Myocyte (in vitro differentiated cells): ENCODE measurements at places on chromosomes 2 and 18. TPM values are rescaled to one million over a fixed set of nuclear protein-coding genes. Genes with fewer than 3 reads are reported as not detected.

WDR33 gene
- total RNA-seq, result 22.9 and 28.8 TPM in 2 replicates

PAX3 gene
- 2.2 and 2.7 TPM in 2 replicates for total RNA-seq

EVX2 gene
- total RNA-seq, result not detected in 2 replicates

PCARE gene
- 0.31 and 0.32 TPM in 2 replicates for total RNA-seq

KRTCAP3 gene
- not detected in 2 replicates for total RNA-seq

TACR1 gene
- total RNA-seq, result not detected in 2 replicates

VWC2L gene
- not detected in 2 replicates for total RNA-seq

COL6A3 gene
- total RNA-seq, result 9.0 and 9.1 TPM in 2 replicates

RUFY4 gene
- 0.08 TPM in 1 of 2 replicates, not detected in the other for total RNA-seq

ALLC gene
- total RNA-seq, result not detected in 2 replicates

TRIM43B gene
- not detected in 2 replicates for total RNA-seq

DNA sequence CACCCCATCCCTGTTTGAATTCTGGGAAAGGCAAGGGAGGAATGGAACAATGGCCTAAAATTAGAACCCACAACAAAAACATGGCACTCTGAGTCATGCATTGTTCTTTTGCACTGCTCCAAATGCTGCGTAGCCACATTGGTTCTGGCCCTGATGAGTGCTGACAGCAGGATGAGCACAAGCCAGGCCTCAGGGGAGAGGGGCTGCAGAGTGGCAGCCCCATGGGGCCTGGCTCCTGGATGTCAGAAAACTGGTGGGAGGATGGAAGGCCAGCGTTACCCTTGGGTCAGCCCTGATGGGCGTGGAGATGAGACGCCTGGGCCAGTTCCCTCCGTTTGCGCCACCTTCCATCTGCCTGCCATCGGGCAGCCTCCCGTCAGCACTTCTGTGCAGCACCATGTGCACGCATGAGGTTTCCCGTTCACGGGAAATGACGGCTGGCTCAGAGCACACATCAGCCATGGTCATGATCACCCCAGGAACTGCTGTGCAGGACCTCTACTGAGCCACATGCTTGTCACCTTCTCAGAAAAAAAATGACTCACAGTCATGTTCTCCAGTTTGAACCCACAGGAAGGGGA is 65.6 kb downstream of the CYP26B1 start:
- DNase-seq, result peak; percentile 67

DNA sequence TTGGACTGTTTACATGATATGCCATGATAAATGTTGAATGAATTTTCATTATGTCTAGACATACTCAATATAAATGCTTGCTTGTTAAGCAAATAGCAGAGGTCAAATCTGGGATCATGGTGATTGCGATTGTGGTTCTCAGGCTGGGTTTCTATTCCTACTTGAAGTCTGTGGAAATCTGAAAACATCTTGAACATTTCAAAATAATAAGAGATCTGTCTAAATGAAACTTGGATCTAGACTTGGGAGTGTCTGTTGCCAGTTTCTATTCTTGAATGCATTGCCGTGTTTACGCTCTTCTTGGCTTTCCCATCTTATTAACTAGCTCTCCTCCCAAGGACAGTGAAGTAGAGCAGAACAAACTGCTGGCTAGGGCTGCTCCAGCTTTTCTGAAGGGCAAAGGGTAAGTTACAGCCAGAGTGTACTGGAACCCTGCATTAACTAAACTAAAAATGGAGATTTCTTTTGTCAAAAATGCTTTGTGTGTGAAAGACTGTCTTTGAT is 127.7 kb downstream of the DTNA start:
- DNase-seq, result no peak

- DNase-seq, result no peak
Measured at GRCh38 chr2:112152476-112153178, 14.4 kb downstream of the FBLN7 start.

GRCh38 chr2:233353769-233354499 is at the start of gene DGKD:
Gene DGKD, plus strand, starts transcription at chr2:233354494. Its CDS starts 25 bp downstream, at chr2:233354519.
- DNase-seq, result peak; percentile 59

DNA sequence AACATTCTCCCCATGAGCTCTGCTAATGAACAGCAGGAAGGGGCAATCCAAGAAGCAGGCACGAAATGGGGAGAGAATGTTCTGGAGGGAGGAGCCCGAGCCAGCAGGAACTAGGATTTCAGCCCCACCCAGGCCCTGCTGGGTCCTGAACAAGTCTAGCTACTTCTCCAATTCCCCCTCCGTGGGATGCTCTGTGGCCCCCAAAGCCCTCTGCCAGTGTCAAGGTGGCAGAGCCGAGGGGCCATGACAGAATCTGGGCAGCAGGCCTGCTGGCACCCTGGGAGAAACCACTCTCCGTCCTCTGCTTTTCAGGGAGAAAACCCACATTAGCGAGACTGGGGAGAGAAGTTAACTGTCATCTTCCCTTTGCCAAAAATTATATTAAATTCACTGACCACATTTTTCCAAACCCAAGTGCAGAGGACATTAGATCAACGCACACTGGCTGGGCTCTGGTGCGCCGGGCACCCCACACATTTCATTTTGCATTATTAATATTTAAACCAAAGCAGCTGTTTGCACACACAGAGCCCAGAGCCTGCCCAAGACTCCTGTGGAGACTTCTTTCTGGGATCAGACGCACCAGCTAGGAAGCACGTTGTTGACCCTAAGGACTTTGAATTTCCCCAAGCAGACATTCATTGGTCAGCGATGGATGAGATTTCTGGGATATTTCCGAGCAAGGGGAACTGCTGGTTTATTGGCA is 80.2 kb upstream of the PKDCC start:
- DNase-seq, result no peak

- DNase-seq, result no peak
Measured at GRCh38 chr18:78309924-78310323, 669.7 kb upstream of the SALL3 start.

GRCh38 chr2:85550486-85550885 is 10.8 kb downstream of the GGCX start:
- no peak for DNase-seq

DNA sequence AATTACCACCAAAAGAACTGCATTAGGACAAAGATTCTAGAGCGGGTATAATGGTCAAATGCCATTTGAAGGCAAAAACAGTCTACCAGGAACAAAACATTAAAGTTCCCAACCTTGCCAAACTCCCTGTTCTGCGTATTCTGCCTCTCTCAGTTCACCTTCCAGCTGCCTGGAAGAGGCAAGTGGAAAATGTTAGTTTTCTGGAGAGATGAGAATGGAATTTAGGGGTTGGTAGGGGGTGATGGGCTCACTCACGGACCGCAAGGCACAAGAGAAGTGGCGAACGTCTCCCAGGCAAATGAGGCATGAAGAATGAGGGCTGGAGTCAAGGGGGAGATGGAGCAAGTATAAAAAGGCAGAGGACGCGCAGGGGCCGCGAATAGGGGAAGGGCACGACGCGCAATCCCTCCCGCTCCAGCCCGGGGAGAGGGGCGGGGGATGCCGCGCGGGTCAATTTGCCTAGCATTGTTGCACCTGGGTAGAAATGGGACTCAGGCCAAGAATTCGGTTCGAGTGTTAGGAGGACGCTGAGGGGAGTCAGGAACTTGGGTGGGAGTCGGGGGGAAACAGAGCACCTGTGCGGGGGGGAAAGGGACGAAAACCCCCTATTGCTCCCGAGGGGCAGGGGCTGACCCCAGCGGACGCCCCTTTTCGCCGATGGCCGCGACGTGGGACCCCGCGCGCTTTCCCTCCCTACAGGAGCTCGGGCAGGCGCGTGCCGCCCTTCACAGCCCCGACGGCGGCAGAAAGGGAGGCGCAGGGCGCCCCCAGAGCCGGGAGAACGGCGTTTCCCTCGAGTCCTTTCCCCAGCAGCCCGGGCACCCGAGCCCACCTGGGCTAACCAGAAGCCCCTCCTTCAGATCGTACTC is 573 bp downstream of the PAIP2B start:
- no peak for DNase-seq

DNA sequence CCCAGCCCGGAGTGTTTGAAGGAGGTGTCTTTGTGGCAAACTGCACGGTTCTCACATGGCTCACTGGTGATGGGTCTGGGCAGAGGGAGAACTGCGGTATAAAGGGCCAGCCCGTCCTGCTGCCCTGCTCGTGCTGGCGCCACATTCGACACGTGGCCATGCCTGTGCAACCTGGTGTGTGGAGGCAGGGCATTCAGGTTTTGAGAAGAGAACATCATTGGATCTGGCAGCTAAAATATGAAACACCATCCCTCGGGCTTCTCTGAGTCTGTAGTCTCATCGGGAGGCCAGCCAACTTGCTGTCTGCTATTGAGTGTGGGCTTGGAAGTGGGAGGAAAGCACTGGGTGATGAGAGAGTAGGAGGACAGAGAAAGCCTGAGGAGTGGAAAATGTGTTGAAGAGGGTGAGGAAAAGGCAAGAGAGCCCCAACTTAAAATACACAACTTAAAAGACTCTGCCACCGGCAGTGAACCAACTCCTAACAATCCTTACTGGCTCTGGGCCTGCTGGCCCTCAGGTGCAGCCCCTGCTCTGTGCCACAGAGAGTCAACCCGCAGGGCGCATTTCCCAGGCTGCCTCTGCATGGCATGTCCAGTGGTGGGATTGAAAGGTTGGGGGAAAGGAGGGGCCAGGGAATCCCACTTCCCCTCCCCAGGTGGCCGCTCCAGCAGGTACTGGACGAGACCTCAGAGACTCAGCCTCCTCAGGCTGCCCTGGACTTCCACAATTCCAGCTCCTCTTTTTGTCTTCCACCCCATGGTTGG is 112.7 kb upstream of the DLX2 start:
- DNase-seq, result no peak

GRCh38 chr2:5188636-5189035 is 503.5 kb upstream of the SOX11 start:
- no peak for DNase-seq

DNA sequence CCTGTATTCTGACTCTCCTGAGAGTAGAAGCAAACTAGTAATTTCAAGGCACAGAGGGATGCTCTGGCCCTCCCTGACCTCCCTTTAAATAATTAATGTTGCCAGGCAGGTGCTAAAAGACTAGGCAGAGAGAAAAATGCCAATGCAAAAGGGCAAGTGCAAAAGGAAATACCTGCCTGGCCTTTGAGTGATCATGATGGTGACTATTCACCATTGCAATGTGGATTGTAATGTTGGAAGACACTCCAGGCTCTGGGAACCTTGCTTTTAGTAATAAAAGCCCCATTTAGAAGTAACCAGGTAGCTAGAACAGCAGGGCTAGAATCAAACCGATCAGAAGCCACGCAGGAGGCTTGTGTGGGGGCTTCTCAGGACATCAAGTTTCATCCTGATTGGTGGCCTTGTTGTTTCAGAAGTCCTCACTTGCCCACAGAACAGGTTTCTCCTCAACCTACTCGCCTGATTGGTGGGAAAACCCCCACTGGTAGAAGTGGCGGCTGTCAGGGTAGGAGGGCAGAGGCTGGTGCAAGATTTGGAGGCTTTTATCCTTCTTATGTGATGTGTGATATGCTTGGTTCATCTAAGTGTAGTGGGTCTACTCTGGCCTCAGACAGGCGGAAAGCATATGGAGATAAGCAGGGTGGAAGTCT is 16.0 kb upstream of the CHRNA1 start:
- no peak for DNase-seq

DNA sequence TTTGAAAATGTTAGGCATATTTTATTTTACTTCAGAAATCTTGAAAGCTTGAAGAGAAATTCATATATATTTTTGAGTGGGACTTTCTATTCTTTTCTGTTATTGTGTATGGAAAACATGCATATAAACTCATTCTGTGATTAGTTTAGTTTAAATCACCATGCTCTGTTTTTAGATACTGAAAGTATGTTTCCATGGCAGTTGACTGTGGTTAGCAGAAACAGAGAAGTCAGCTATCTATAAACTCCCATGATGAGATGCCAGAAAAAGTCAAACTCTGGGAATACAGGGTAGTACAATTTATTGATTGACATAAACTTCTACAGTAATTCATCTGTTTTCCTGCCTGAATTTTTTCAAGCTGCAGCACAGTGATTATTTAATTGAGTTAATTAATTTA is 905.3 kb upstream of the VRK2 start:
- DNase-seq, result peak; percentile 50

DNA sequence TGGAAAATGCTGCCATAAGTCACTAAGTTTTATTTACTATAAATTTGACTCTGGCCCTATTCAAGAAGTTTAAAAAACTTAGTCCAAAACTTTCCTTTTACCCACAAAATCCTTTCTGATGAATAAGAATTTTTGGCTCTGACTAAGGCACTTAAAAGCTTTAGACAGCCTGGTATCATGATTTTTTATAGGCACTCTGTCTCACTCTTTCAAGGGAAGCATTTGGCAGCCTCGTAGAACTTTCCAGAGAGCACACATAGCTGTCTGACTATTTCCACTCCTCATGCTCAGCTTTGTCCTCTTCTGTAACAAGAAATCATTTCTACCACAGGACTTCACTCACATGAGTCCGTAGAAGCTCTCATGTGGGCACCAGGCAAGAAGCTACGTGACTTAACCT is 32.3 kb upstream of the XDH start:
- DNase-seq, result peak; percentile 69

DNA sequence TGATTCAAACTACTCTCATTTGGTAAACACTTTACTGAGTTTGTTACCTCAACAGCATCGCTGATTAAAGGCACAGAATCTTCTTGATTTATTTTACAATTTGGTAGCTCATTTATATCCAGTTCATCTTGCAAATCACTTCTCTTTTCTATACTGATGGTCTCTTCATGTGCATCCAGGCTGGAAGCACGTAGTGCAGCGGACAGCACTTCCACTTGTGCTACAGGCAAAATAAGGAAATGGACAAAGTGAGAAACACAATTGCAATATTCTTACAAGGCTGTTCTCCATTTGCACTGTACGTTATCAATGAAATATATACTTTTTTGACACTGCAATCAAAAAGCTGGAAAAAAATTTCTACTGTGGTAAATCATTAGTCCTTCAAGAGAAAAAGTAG is 51.0 kb downstream of the PPP4R1 start:
- no peak for DNase-seq

- DNase-seq, result no peak
Measured at GRCh38 chr18:12777500-12777944, 74.7 kb downstream of the PSMG2 start.

DNA sequence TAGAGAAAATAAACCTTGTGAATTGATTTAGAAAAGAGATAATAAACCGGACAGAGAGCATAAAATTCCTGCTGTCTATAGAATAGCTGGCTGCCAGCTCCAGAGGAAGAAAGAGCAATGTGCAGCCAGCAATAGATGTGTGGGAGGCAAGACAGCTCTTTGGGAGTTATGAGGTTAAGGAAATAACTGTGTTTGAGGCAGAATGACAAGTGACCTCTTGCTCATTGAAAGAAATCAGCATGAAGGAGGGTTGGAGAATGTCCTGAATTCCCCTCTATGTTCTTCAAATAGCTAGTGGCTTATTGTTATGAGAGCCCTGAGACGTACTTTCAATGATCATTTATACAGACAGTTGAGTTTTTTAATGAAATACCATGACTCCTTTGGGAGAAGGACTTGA is 1009.9 kb upstream of the NXPH2 start:
- no peak for DNase-seq

- DNase-seq, result peak; percentile 75
Measured at GRCh38 chr18:9961041-9961440, 47.2 kb downstream of the VAPA start.

DNA sequence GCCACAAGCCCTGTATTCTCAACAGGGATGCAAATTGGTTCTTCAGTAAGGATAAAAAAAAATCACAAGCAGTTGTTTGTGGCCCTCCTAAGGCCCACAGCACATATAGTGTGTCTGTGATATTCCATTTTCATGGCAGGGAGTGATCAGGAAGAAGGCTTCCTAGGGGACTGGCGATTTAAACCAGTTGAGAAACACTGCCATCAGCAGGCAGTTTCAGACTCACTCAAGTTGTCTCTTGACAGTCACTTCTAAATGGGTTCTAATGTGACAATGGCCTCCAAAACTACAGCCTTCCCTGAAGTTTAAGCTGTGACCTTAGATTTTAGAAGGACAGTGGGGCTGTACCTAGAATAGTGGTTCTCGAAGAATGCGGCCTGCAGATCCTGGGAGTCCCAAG is 6.0 kb downstream of the CIAO1 start:
- DNase-seq, result peak; percentile 12

- no peak for DNase-seq
Measured at GRCh38 chr2:7905756-7906155, 776.1 kb upstream of the ID2 start.
